Small intestine (tissue), 16 donors: ENCODE measurements at places on chromosomes 4 and X.

- peak; percentile 68 for DNase-seq
Observed at GRCh38 chrX:46796574-46797191, 37.8 kb upstream of the SLC9A7 start.

GRCh38 chr4:101259876-101260275, 87.5 kb downstream of the PPP3CA start:
- DNase-seq: no peak

GRCh38 chrX:47772764-47773163, 63.9 kb upstream of the ZNF81 start:
- DNase-seq: no peak

- DNase-seq: no peak
Observed at GRCh38 chrX:43822014-43822413, 60.2 kb downstream of the MAOB start.

DNA sequence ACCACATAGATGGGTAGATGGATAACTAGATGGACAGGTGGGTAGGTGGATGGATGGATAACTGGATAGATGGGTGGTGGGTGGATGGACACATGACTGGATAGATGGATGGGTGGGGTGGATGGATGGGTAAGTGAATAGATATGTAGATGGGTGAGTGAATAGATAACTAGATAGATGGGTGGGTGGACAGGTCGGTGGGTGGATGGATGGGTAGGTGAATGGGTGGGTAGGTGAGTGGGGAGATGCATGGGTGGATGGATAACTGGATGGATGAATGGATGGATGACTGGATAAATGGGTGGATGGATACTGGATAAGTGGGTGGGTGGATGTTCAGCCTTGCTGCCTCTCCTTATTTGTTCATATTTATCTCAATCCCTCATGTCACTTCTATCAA, 52.1 kb upstream of the MTNR1A start:
- no peak for DNase-seq

DNA sequence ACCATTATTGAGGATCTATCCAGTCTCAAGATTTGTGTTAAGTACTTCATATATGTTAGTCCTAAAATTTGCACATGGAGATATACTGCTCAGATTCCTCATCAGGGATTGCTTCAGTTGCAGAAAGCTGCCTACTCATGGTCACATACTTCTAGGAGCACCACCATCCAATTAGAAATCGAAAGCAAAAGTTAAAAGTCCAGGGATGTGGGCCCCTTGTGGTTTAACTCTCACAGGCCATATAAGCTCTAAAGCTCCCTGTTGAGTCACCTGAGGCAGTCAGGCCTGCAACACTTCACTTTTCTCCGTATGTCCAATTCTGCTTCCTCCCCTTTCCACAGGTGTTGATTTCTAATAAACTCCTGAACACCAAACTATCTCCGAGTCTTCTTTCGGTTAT, 84.2 kb downstream of the CNOT6L start:
- DNase-seq: peak; percentile 88

DNA sequence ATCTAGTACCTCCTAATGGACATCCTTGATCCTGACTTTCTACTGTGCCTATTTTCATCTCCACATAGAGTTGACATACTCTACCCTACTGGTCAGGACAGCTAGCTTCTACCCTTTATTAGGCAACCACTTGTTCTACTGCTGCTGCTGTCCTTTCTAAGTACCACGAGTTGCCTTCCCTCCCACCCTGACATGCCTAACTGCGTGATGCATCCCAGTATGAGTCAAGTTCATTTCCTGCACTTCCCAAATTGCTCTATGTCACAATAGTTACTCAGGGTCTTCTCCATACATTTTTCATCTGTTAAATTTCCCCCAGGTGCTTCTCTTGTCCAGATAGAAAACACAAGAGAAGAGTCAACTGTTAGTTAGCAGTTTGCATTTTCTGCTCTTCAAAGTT, 133.4 kb downstream of the TBC1D19 start:
- DNase-seq: no peak

GRCh38 chrX:1222531-1223241, 10.2 kb upstream of the CRLF2 start:
- no peak for DNase-seq

DNA sequence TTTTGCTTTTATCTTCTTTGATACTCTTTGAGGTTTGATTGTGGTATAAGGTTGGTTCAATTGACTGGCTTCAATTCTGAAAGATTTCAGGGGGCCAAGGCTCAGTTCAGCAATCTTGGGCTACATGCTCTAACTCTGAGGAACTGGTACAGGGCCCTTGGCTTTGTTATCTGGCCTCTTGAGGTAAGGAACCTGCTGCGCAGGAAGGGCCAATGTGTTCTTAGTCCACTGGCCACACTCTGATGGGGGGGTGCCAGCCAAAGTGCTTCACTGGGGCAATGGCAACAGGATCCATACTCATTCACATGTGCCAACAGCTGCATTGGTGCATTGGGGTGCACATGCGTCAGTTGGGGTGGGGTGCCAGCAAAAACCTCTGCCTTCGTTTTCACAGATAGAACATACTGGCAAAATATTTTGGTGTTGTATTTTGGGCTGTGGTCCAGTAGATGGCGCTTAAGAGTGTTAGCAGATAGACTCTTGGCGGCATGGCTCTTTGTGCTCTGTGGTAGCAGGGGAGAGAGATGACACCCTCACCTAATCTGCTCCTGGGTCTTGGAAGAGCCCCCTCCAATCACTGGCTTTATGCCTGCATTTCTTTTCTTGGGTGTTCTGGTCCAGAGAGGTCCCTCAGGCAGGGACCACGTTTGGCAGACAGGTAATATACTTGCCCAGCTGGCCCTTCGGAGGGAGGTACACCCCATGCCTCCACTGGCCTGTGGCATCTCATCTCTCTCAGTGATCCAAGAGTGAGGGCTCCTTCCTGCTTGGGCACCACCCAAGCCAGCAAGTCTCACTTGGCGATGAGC, 42.9 kb downstream of the NDST3 start:
- DNase-seq: peak; percentile 16
